SJCRH30 (cell line): ENCODE measurements at places on chromosomes 1 and 21. TPM values are rescaled to one million over a fixed set of nuclear protein-coding genes. Genes with fewer than 3 reads are reported as not detected.
A peak's percentile ranks its signal among the peaks of the same experiment; 100 is the strongest.

DNA sequence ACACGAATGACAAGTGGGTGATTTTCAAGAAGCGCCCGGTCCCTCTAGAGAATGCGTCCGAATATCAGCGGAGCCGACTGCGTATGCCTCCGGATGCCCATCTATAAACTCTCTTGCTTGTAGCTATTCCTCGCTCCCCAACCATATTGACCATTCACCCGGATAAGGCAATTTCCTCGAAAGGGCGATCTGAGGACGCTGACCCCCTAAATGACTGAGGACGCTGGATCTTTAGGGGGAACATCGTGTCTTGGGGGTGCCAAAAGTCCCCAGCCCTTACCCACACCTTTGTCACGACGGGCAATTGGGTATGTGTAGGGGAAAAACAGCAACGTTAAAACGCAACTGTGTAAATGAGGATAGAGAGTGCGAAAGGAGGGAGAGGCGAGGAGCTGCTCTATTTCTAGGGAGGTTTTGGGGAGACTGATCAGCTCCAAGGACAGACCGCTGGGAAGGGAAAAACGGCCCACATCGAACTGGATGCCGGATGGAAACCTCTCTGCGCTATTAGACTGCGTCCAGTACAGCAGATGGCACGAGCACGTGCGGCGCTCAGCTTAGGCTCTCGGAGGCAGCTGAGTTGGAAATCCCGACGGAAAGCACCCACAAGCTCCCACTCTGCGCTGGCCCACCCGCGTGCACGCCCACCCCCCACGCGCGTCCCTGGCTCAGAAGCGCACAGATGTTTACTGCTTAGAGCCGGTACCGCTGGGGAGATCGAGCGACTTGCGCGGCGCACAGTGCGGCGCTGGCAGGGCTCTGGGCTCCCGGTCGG lies 2.9 kb upstream of the PRRX1 start:
- DNase-seq: no peak

- no peak for DNase-seq
Measured at GRCh38 chr1:4408380-4408779, 246.0 kb upstream of the AJAP1 start.

DNA sequence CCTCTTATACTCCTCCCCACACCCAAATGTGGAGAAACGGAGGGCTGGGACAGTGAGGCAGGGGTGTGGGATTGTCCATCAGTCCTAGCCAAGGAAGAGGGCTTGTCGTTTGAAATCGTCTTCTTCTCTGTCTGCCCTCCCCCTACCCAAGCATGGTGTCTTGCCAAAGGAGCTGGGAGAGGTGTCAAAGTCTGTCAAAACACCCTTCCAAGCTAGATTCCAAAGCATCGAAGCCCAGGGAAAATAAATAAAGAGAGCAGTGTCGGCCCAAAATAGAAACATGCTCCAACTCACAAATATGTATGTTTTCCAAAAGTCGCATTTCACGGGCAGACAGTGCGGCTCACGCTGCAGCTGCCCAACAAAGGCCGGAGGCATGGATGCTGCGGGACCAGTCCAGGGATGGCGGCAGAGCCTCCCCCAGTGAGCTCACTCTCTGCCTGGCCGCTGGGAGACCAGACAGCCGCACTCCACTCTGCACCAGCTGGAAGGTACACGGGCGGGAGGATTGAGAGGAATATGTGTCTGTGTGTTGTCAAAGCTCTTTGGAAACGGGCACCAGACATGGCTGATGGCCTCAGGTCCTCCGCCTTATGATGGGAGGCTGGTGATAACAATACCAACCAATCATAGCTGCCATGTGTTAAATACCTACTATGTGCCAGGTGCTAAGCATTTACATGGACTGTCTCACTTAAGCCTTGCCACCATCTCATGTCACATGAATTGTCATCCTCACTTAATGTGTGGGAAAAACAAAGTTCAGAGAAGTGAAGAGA lies 3.9 kb downstream of the DISP3 start:
- DNase-seq: peak; percentile 21

The NR5A2 gene
- 0.84 and 1.0 TPM in 2 replicates for total RNA-seq

The G0S2 gene
- total RNA-seq: 1.3 and 1.8 TPM in 2 replicates
